ENCODE measurements at places on chromosomes 12 and 14.
A peak's percentile ranks its signal among the peaks of the same experiment; 100 is the strongest.

DNA sequence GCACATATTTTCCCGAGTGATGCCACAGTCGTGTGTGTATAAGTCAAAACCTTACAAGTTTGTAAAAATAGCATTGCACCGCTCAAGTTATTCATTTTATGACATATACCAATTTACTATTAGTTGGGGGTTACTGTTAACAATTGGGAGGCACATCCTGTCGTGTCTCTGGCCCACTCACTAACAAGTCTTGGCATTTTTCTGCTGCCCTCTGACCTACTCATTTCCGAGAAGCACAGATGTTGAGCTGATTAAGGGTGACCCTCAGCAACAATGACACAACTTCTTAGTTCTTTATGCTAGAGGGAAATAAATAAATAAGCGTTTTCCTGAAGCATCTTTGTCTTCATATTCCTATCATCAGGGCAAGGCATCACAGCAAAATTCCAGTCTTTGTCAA lies 6.8 kb upstream of the ATG14 start:
- no peak for DNase-seq

DNA sequence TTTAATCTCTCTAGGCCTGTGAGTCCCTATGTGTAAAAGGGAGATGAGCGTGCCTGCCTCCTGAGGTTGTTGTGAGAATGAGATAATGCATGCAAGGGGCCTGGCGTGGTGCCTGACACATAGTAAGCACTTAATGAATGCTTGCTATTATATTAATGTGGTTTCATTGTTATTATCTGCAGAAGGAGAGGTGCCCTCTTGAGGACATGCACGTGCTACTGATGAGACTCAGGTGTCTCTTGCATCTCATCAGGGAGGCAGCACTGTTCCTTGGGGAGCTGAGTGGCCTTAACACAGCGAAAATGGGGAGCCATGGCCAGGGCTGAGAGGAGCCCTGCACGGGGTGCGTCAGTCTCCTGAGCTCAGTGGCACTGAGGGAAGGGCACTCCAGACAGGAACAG lies 29.9 kb upstream of the BCDIN3D start:
- DNase-seq: no peak

- no peak for DNase-seq
Measured at GRCh38 chr12:4540638-4541037, 1.9 kb downstream of the RAD51AP1 start.

- DNase-seq: no peak
Measured at GRCh38 chr12:44531320-44531971, 344.7 kb downstream of the NELL2 start.

DNA sequence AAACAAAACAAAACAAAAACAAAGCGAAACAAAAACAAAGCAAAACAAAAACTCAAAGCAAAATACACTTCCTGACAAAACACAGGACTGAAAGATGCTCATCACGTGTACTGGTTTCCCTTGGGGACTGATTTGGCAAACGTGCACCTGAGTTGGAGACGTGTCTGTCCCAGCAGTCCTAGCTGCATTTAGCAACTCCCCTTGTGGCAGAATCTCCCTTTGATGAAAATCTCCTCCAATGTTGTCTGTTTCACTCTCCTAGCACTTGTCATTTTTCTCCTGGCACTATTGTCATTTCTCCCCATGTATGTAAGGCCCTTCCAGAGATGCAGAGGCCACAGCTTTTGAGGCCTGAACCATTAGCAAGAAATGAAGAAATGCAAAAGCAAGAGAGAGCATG lies 6.8 kb upstream of the SLC24A4 start:
- DNase-seq: peak; percentile 79

- no peak for DNase-seq
Measured at GRCh38 chr12:15601210-15601800, 187.9 kb downstream of the EPS8 start.

- no peak for DNase-seq
Measured at GRCh38 chr14:90509403-90509802, 112.6 kb downstream of the CALM1 start.

DNA sequence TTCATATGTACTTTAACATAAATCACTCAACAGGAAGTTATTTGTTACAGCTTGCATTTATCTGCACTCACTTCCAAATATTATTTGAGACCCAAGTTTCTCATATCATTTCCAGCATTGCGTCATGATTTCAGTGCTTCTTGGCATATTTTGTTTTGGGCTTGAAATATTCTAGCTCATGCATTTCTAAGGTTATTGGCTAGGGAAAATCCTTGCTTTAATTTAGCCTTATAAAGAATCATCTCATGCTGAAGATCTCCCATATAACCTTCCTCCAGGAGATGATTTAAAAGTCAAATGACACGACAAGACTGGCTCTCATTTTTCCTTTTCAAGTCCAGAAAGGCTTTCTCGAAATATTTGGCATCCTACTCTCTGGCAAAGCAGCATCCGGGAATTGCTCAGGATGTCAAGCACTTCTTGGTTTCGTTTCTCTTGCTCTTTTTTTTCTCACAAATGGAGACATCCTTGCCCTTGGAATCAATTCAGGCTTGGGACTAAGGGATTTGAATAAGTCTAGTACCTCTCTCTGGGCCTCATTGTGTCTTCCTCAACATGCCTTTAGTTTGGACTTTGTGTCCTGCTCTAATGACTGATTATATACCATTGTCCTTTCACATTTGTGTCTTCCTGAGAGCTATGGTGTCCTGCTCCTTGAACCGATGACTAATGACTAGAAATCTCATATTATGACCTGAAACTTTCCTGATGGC lies 295.0 kb downstream of the RMST start:
- DNase-seq: peak; percentile 90

- no peak for DNase-seq
Measured at GRCh38 chr12:119448611-119449131, 114.1 kb downstream of the CCDC60 start.

DNA sequence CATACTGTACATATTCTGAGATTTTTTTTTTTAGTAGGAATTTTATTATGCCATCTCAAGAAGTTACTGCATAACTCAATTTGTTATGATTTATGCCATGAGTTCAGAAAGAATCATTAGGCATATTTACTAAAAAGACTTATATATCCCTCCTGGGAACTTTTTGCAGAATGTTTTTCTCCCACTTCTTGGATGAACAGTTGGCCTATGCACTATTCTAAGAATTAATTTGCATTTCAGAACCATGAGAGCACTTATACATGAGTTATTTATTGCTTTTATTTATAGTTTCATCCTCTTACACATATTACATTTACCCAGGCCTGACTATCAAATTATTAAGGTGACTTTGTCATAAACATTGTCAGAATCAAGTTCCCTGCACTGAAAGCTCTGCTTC lies 6.3 kb upstream of the LRIG3 start:
- peak; percentile 35 for DNase-seq

GRCh38 chr12:130194154-130194553 lies 31.9 kb downstream of the FZD10 start:
- DNase-seq: no peak

DNA sequence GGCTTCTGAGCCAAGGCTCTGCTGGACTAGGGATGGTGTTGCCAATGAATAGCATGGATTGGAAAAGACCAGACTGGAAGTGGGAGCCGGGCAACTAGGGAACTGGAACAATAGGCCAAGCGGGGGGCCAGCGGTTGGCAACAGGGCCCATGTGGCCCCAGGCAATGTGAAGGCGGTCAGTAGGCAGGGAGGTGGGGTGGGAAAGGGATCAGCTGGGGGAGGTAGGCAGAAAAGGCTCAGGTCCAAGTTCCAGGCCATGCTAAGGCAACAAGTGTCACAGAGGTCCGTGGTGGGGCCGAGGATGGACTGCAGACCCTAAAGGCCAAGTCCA lies 14.9 kb upstream of the MLXIP start:
- no peak for DNase-seq

DNA sequence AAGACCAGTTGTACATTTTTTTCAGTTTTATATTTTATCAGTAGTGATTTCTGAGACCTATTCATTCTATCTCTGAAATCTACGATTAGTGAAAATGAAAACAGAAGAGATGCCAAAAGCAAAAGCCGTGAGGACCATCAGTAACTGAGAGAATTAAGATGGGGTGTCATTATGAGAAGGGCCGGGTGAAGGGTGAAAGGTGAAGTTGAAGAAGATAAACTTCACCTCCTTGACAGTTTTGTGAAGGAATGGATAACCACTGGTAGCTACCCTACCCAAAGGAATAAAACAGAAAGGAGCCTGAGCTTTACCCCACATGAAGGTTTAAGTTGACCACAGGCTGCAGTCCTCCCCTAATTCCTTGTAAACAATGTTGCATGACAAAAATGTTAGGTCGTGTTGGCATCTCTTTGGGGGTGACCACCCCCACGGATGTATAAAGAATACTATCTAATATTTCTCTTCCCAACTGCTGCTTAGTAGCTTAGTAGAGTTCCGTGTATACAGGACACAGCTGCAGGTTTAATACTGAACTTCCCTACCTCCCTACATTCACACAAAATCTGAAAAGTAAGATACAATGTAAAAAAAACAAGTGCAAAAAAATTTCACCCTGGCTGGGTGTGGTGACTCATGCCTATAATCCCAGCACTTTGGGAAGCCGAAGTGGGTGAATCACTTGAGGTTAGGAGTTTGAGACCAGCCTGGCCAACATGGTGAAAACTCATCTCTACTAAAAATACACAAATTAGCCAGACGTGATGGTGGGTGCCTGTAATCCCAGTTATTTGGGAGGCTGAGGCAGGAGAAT lies 23.9 kb downstream of the GPR19 start:
- no peak for DNase-seq

- no peak for DNase-seq
Measured at GRCh38 chr12:130828895-130829294, 10.2 kb downstream of the STX2 start.

GRCh38 chr12:28937196-28937595 lies 211.9 kb upstream of the FAR2 start:
- DNase-seq: no peak

DNA sequence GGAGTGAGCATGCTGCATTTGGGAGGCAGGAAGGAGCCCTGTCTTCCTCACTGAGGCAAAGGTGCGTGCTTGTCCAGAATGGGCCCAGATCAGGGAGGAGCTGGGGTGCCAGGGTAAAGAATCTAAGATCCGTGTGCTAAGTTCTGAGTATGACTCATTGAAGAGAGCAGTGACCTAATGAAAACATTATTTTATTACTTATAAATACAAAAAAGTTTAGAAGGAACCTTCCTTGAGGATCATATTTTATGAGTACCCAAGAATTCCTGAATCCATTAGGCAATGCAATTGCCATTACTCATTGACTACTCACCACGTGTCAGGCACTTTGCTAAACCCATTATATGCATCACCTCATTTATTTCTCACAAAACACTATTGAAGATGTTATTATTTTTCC lies 264.7 kb downstream of the EGLN3 start:
- no peak for DNase-seq

- no peak for DNase-seq
Measured at GRCh38 chr14:29454026-29454693, 473.5 kb downstream of the PRKD1 start.

- DNase-seq: peak; percentile 47
Measured at GRCh38 chr12:83945871-83946270, 966.7 kb downstream of the SLC6A15 start.

GRCh38 chr12:57214398-57214781 lies 2.2 kb upstream of the NXPH4 start:
- peak; percentile 74 for DNase-seq

DNA sequence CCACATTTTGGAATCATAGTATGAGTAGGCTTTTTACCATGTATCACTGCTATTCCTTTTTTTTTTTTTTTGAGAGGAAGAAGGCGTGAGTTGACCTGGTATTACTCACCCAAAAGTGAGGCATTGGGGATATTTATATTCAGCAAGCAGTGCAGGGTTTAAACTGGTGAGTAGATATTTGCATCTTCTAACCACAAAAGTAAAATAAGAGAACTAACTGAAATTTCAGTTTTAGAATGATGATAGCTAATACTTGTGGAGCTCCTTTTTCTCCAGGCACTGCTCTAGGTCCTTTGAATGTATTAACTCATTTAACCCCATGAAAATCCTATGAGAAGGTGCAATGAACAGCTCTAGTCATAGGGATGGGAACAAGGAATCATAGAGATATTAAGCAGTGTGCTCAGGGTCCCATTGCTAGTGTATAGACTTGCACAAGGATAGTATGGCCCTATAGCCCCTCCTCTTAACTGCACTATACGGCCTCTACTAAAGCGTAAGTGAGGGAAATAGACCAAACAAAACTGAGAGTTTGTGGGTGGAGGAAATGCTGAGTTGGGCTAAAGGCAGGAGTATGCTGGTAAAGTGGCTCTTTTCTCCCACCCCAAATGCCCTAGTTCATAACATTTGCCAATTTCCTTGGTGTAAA lies 104.3 kb upstream of the MAX start:
- no peak for DNase-seq

- DNase-seq: no peak
Measured at GRCh38 chr14:87899228-87899627, 93.8 kb downstream of the GALC start.

DNA sequence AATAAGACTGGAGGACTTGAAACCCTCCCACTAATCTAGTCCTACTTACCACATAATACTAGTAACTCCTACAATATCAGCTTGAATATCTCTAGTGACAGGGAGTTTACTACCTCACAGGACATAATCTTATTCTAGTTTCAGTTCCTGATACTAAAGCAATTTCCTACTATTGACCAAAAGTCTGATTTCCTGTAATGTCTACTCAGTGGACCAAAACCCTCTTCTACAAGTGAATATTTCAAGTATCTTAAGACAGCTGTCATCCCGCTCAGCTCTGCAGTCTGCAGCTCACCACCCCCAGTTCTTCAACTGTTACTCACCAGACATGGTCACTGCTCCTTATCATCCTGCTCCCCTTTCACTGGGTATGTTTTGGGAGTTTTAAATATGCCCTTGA lies 70.8 kb upstream of the TMCC3 start:
- no peak for DNase-seq

DNA sequence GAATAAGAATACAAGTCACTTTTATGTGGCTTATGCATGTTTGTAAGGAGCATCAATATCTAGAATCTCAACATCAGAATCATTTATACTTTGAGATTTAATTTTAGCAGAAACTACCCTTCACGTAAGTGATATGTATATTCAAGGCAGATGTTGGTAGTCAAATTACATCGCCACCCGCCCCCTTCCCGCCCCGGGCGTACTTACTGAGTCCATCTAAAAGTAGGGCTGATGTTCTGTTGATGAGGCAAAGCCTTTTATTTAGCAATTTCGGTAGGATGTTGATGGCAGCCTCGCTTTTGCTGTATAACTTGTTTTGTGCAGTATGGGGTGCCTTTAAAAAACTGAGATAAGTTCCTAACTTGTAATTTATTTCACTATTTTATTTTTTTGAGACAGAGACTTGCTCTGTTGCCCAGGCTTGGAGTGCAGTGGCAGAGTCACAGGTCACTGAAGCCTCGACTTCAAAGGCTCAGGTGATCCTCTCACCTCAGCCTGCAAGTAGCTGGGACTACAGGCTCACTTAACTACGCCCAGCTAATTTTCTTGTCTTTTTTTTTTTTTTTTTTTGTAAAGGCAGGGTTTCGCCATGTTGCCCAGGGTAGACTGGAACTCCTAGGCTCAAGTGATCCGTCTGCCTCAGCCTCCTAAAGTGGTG lies 30.8 kb downstream of the KTN1 start:
- no peak for DNase-seq

- DNase-seq: no peak
Measured at GRCh38 chr14:21867541-21867940, 193.9 kb upstream of the OR4E1 start.

GRCh38 chr14:88243946-88244345 lies 79.1 kb downstream of the KCNK10 start:
- DNase-seq: no peak
